Activated effector memory CD4-positive, alpha-beta T cell treated with Interleukin-2 at 50 U/mL for 16 hours (primary cell): ENCODE measurements at places on chromosomes 12 and 14.

DNA sequence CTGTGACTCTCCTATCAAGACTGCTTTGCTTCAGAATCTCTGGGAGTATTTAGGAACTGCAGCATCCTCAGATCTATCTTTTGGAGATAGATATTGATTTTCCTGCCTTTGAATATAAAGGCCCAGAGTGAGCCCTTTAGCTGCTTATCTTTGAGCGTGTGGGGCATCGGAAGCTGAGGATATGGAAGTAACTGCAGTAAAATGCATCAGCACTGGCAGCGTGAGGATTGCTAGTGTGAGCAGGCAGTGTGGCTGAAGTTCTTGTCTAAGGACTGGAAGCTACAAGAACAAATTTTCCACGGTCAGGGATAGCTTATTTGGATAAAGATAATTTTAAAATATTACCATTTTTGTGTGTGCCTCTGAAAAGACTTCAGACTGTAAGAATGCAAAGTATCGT lies 474.7 kb downstream of the NPAS3 start:
- DNase-seq: no peak

DNA sequence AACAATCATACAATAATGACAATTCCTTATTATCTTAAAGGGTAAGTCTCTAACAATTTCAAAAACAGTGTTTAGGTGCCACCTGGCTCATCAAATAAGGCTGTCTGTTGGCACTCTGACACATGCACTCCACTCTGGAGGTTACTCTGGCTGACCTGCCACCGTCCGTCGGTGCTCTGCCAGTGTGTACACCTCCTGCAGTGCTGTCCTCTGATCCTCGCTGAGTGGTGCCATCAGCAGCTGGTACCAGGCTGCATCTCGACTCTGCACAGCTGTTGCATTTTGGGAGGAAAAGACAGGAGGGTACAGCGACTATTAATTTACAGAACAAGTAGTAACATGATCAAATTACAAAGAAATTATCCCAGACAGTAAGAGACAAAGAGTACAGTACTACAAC lies 63.9 kb downstream of the IPO8 start:
- no peak for DNase-seq

GRCh38 chr14:85332401-85332800 lies 197.5 kb upstream of the FLRT2 start:
- DNase-seq: no peak

- no peak for DNase-seq
Measured at GRCh38 chr14:101469382-101470247, 91.7 kb upstream of the DIO3 start.

- DNase-seq: no peak
Measured at GRCh38 chr12:116306968-116307367, 29.5 kb upstream of the MED13L start.

DNA sequence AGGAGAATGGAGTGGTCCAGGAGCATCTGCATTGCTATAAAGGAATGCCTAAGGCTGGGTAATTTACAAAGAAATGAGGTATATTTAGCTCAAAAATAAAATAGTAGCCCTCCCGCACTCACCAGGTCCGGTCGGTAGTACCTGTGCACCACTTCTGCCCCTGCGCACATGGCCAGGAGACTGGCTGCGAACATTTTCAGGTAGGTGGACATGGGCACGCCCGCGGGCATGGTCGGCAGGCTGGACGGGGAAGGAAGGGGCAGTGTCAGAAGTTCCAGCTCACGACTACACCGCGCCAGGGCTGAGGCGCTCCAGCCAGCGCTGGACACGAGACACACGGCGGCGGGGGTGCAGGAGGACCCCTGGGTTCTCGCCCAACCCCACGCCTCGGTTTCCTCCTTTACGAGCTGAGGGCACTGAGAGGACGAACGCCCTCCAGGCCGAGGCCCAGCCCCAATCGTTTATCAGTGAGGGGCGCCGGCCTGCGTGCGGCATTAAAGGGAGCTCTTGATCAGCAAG lies 9.1 kb upstream of the TDG start:
- no peak for DNase-seq

- no peak for DNase-seq
Measured at GRCh38 chr12:68579254-68579653, 31.4 kb upstream of the RAP1B start.

- no peak for DNase-seq
Measured at GRCh38 chr12:70408004-70408790, 42.1 kb downstream of the KCNMB4 start.

DNA sequence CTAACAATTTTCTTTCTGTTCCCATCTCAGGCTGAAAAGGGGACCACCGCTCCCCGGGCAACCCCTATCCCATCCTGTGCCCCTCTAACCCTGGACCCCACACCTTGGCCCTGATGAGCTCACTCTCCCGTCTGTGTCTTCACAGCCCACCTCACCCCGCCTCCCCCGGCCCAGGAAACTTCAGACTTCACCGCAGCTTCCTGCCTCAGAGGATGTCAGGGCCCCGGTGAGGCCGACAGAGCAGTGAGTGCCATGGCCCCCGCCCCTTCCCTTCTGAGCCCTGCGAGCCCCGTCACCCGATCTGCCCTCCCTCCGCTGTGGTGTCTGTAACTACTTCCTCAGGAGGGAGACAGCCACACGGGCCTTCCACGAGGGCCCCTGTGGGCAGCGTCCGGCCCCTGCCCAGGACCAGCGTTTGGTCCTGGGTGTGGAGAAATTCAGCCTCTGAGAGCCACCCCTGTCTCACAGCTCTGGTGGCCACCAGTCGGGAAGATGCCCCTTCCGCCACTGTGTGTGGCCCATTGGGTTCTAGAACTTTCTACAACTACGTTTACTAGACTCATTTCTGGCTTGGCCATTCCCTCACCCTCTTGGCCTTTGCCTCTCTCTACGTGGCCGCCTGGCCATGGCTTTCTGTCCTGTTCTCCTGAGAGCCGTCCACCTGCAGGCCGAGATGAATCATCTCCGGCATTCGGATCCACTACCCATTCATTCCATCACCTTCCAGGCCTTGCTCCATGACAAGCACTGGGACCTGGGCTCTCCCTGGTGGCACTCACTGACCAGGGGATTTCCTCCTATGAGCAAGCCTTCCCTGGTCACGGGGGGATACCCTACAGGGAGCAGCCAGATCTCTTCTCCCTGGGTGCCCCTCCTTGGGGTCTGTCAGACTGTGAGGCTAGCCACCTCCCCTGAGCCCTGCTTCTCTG lies 3.4 kb downstream of the RHOF start:
- DNase-seq: peak; percentile 95

GRCh38 chr14:65096323-65097089 lies 5.8 kb downstream of the MAX start:
- DNase-seq: no peak

DNA sequence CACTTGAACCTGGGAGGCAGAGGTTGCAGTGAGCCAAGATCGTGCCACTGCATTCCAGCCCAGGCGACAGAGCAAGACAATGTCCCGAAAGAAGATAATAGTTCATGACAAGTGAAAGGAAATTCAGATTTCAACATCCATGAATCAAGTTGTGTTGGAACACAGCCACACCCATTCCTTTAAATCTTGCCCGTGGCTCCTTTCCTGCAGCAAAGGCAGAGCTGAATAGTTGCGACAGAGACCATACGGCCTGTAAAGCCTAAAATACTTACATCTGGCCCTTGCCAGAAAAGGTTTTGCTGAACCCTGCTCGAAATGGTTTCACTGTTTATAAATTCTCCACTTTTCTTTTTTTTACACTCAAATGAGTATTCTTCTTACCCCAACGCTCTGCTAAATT lies 17.7 kb upstream of the ITPK1 start:
- no peak for DNase-seq

DNA sequence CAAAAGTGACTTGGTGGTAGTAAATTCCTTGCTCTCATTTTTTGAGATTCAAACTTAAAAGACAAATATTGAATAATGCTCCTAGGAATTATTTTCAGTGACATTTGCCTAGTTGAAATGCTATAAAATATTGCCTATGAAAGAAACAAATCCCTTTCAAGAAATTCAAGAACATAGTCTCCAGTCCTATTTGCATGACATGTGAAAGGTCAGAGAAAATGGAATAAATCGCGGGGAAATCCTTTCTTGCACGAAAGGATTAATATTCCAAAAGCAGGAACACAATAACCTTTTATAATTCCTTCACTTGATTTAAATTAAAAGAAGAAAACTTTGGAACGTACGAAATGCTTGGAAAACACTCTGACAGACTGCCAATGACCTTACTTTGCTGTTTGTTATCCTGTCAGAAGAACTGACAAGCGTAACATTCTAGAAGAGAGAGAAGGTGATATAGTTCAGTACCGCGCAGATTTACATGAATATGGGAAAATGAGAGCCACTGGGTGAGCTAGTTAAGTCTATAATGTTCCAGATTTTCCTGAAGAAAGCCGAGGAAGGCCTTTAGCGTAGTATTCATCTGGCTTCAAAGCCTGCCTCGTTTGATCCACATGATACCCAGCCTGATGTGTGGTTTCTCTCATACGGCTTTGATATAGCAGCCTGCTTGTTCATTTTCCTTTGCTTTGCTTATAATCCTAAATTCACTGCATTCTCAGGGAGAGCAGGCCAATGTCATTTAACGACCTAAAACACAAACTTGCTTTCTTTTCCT lies 103.0 kb downstream of the PRIMA1 start:
- DNase-seq: no peak

- DNase-seq: no peak
Measured at GRCh38 chr12:120081641-120082040, 34.9 kb downstream of the RAB35 start.

DNA sequence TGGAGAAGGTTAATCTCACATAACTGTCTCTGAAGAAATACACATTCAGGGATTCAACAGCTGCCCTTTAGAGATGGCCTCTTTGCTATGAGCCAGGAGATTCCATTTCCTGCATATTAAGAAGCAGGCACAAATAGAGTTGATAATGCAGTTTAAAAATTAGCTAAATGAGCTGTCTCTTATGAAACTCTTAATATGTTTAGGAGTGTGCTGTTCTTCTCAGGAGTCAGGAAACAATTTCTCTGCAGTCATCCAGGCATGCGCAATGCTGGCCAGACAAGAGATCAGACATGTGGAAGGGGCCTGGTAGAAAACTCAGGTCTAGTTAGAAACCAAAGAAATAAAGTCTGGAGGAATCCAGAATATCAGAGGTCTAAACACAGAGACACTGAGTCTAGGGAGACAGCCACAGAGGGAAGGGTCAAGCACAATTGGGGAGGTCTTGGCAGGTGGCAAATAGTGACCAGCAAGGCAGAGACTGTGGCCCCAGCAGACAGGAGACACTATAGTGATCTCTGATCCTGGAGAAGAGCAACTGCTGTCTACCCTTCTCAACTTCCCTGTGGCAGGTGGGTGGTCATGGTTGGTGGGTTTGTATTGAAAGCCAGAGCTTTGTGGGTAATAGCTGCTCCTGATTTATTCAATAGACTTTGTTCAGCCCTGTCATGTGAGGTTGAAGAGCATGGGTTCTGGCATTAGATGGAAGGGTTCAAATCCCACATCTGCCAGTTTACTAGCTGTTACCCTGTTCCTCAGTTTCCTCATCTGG lies 185.8 kb upstream of the RMST start:
- no peak for DNase-seq

- no peak for DNase-seq
Measured at GRCh38 chr12:532908-533565, 73.3 kb downstream of the B4GALNT3 start.

GRCh38 chr12:98343002-98343567 lies 172.3 kb upstream of the TMPO start:
- DNase-seq: no peak

- DNase-seq: no peak
Measured at GRCh38 chr14:37708481-37708880, 113.1 kb downstream of the TTC6 start.

- no peak for DNase-seq
Measured at GRCh38 chr12:64767495-64767894, 8.3 kb upstream of the GNS start.

DNA sequence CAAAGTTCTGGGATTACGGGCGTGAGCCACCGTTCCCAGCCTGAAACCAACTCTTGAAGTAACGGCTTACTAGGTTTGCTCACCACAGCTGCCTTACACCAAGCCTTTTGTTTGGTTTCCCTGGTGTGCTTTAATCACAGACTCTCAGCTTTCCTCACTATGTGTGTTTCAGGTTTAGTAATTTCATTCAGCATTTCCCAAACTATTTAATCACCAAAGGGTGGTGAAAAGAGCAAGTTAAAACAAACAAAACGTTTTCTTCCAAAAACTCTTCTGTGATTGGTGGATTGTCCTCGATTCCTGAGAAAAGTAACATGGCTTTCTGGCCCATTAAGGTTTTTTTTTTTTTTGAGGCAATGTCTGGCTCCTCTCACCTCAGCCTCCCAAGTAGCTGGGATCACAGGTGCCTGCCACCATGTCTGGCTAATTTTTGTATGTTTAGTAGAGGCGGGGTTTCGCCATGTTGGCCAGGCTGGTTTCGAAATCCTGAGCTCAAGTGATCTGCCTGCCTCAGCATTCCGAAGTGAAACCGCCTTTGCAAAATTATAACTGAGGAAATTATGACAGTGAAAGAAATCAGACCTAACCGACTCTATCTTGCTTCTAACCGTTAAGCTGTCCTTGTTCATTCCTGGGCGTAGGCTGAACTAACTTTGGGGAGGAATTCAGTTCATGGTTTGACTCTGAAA lies 1.5 kb upstream of the ZFYVE26 start:
- no peak for DNase-seq

GRCh38 chr14:85325134-85326017 lies 204.6 kb upstream of the FLRT2 start:
- no peak for DNase-seq

DNA sequence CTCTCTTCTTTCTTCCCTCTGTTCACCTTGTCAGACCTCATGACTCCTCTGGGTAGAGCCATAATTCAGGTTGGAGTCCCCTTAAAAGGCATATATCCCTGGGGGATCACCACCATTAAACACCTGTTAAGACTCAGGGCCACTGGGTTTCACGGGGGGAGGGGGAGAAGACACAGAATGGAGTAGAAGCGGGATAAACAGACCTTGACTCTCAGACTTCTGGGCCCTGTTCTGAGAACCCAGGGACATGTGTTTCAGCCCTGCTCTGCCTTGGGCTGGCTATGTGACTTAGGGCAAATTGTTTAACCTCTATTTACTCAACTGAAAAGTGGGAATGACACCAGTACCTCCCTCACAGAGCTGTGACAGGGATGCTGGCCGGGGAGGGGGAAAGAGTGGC lies 4.6 kb downstream of the CDH24 start:
- DNase-seq: no peak

GRCh38 chr12:88638388-88638787 lies 58.1 kb upstream of the KITLG start:
- no peak for DNase-seq

- DNase-seq: no peak
Measured at GRCh38 chr14:76498463-76498935, 122.6 kb downstream of the ESRRB start.
